ENCODE measurements at places on chromosomes 12 and 14.

GRCh38 chr14:30108975-30109700 is 181.5 kb upstream of the PRKD1 start:
- no peak for DNase-seq

DNA sequence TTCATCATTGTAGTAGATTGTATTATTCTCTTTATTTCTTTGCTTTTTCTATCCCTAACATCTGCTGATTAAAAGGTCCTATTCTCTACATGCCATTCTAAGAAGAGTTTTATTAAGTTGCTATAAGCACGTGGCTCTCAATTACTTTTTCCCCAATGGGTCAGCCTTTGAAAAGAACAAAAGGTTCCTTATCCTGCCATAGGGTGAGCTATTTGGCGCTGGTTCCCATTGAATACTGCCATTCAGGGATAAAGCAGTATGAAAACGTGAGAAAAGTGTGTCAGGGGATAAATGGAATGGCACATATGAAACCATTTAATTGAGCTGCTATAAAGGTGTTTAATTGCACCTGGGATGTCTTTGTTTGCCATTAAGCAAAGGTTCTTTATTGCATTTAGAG is 80.9 kb downstream of the SYNE2 start:
- DNase-seq = no peak

DNA sequence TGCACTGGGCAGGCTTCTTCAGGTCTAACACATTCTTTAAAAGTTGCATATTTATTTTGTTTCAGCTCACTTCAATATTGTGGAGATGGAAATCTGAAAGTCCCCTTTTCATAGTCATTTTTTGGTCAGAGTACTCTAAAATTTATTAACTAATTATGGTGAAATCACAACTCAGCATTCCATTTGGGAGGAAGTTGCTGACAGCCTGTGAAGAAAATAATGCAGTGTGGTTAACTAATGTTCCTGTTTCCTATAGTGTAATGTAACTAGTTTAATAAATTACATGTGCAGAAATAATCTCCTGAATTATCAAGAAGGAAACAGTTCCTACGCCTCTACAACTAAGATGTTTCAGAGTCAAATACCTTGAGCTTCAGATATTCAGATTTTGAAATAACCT is 17.1 kb downstream of the LRFN5 start:
- no peak for DNase-seq

- DNase-seq = no peak
Measured at GRCh38 chr12:51527966-51528365, 63.1 kb upstream of the SCN8A start.
